H1 (cell line): ENCODE measurements at places on chromosomes 5 and 9. TPM values are rescaled to one million over a fixed set of nuclear protein-coding genes. Genes with fewer than 3 reads are reported as not detected.

DNA sequence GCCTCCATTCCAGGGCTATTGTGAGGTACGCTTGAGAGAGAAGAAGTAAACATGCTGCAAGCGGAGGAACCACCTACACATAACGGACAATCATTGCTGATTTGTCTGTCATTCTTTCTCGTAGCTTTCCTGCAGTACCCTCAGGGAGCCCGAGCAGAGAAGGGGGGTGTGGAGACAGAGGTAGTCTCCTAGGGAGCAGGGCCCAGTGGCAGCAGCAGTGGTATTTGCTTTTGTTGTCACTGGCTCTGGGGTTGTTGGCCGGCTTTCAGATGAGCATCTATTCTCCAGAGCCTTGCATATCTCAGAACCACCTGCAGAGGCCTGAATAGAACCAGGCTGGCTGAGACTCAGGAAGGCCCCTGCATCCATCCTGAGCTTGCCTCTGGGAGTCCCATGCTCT lies 19.9 kb downstream of the ENHO start:
- DNase-seq = no peak

GRCh38 chr5:95784514-95785302 lies 37.8 kb downstream of the GLRX start:
- DNase-seq = no peak

DNA sequence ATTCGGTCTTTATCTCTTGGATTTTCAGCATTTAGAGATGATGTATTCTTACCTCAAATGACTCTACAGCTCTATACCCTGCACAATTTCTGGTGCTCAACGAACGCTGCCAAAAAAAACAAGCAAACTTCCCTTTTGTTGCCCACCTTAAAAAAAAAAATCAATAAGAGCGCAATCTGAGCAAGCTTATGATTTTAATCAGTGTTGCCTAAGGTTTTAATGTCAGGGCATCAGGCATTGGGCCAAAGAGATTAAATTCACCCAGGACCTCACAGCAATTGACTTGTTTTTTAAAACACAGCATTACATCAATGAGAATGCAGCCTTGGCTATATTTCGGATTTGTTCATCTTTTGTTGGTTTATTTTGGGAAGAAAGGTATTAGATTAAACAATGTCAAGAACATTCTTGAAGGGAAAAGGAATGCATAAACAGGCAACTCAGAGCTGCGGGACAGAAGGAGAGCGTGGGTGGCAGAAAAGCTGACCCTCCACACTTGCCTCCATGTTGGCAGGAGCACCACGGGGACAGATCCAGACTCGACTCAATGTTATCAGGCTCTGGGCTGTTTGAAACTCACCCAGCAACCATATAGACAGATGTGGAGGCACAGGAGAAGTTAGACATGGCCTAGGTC lies 127.5 kb upstream of the DAPK1 start:
- DNase-seq = no peak

DNA sequence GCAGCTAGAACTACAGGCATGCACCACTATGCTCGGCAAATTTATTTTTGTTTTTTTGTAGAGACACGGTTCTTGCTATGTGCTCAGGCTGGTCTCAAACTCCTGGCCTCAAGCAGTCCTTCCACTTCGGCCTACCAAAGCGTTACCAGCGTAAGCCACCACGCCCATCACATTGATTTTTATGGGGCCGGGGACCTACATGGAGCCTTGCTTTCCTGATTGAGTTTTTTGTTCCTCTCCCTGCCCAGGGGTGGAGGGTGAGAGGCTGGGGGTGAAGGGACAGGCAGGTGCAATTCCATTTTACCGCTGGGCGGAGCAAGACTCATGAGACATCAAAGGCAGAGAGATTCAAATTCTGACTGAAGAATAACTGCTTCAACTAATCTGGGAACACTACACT lies 1.9 kb downstream of the ALDH1B1 start:
- DNase-seq = no peak

GRCh38 chr5:179472641-179473040 lies 77.7 kb upstream of the RUFY1 start:
- DNase-seq = no peak

GRCh38 chr9:127838375-127839078 lies 15.9 kb downstream of the ENG start:
- DNase-seq = no peak

- no peak for DNase-seq
Observed at GRCh38 chr9:84785792-84786547, 116.4 kb downstream of the NTRK2 start.

- DNase-seq = no peak
Observed at GRCh38 chr5:72822944-72823343, 6.5 kb downstream of the TNPO1 start.

GRCh38 chr9:34688329-34689115 lies 2.6 kb downstream of the CCL19 start:
- DNase-seq = no peak

DNA sequence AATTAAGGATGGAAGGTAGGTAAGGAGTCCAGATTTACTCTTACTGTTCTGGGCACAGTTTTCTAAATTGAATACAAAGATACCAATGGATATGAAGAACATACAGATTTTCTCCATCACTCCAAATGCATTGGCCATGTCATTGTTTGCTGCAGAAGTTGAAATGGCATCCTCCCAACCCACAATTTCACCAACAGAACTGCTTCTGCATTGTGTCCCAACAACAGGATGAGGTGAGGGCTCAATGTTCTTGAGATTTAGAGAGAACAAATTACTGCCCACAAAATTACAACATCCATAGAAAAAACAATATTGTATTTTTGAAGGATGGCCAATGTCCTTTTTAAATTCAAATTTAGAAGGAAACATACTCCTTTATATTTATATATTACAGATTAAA lies 88.9 kb downstream of the NUDT12 start:
- DNase-seq = no peak

GRCh38 chr5:80672140-80672736 lies 17.5 kb upstream of the DHFR start:
- no peak for DNase-seq

GRCh38 chr9:92770360-92770995 lies 5.8 kb upstream of the BICD2 start:
- no peak for DNase-seq

- DNase-seq = no peak
Observed at GRCh38 chr5:42021923-42022322, 96.8 kb downstream of the FBXO4 start.

DNA sequence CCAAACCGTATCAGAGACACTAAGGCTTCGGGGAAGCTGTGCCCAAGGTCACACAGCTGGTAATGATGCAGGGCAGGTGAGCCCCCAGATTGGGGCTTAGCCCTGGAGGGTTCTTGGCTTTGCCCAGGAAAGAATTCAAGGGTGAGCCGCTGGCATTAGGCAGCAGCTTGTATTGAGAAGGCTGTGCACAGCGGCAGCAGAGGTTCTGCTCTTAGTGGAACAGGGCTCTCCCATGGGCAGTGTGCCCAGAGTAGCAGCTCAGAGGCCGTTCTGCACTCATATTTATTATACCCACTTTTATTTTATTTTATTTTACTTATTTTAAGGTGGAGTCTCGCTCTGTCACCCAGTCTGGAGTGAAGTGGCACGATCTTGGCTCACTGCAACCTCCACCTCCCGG lies 85.8 kb upstream of the IER5L start:
- DNase-seq = no peak

DNA sequence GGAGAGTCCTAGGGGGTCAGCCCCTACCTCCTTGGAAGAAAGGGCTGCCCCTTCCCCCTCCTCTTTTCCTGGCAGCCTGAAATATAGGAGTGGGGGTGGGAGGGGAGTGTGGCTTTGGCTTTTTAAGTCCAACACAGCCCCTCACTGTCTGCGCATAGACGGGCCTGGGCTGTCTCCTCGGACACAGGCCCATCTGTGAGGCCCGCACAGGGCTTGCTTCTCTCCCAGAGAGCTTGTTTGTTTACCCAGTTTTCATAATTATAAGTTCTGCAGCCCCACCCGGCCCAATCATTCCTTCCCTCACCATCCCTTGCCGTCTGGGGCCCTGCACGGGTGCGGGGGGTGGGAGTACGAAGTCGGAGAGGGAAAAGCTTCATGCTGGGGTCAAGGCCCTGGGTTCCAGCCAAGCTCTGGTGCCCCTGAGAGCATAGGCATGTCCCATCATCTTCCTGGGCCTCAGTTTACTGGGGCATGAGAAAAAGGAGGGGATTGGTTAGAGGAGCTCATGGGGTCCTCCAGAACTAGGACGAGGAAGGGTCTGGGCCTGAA lies 54.0 kb upstream of the STXBP1 start:
- DNase-seq = no peak

DNA sequence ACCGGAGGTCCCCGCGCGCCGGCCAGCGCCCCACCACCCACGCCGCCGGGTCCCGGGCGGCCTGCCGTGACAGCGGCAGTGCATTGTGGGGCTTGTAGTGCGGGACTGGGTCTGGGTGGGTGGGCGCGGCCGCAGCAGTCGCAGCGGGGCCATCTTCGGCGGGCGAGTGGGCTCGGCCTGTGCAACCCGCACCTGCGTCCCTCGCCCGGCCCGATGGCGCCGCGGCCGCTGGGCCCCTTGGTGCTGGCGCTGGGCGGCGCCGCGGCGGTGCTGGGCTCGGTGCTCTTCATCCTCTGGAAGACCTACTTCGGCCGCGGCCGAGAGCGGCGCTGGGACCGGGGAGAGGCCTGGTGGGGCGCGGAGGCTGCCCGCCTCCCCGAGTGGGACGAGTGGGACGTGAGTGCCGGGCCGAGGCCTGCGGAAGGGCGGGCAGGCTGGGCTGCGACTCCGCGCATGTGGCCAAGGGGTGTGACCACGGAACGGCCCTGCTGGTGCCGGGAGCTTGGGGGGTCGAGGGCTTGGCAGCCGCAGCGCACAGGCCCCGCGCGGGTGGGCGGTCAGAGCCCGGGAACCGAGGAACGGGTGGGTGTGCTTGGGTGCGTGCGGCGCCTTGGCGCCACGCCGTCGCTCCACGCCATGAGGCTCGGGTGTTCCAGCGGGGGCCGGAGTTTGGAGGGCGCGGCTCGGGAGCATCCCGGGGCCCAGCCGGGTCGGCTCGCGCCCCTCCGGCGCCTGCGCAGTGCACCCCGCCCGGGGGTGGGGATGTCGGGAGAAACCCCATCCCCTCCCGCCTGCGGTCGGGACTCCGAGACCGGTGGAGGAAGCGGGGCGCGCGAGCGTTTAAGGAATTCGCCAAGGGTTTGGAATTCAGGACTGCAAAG lies at the start of gene ARL10:
TSS of gene ARL10 (plus strand) at position 137 of the 881 bp plus-strand sequence. CDS start at position 214, 77 bp downstream.
- no peak for DNase-seq

DNA sequence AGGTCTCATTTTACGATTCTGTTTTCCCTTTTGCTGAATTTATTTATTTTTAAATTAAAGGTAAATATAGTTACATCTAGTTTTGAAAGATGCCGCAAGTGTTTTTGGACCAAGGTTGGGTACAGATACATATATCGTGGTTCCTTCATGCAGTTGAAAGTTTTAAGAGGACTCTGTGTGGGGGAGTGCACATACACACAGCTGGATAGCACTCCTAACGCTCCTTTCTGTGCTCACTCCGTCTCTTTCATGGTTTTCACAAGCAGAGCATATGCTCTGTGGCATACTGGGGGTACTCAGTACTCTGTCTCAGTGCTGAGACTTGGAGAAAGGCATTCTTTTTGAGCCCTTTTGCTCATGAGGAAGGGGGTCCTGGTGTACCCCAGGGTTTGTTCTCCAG lies 307.5 kb downstream of the DOCK8 start:
- no peak for DNase-seq

- no peak for DNase-seq
Observed at GRCh38 chr5:96712100-96712746, 50.0 kb downstream of the CAST start.

DNA sequence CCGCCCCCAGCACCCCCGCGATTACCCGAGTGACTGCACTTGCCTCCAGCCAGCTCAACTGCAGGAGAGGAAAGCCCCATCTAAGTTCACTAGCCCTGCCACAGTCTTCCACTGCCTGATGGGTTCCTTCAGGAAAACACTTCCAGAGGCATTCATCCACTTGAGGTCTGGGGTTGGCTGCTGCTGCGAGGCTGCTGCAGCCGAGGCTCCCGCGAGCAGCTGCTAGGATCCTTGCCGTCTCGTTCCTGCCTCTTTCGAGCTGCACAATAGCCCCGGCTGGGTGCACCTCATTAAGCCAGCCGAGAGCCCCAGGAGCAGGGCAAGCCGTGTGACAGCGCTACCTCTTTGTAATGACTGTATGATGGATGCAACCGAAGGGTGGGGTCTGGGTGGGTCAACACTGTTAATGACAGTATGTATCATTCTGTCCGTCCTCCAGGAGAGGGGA lies 24.2 kb upstream of the ELAVL2 start:
- peak; percentile 61 for DNase-seq

DNA sequence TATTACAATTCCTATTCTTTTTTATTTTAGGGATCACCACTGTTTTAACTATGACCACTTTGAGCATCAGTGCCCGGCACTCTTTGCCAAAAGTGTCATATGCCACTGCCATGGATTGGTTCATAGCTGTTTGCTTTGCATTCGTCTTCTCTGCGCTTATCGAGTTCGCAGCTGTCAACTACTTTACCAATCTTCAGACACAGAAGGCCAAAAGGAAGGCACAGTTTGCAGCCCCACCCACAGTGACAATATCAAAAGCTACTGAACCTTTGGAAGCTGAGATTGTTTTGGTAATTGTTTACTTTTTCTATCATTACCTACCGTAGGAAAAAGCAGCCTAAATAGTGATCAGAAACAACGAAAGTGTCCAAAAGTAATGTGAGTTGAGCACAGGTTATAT lies 6.4 kb downstream of the GABRA6 start:
- DNase-seq = no peak

- no peak for DNase-seq
Observed at GRCh38 chr5:59065554-59065953, 482.7 kb downstream of the RAB3C start.

- no peak for DNase-seq
Observed at GRCh38 chr9:72954431-72955125, 1.7 kb upstream of the ALDH1A1 start.

DNA sequence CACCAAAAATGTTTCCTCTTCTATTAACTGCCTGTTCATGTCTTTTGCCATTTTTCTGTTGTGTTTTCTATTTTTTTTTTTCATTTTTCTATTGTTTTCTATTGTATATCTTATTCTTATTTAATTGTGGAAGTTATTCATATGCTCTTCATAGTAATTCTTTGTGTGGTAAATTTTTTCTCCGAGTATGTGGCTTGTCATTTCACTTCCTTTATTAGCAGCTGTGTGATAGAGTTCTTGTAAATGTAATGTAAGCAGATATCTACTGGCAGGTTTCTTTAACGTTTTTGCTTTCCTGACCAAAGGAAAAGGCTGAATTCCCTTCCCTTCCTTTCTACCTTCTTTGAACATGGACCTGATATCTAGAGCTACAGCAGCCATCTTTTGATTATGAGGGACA lies 5.8 kb upstream of the PLPP1 start:
- DNase-seq = no peak

DNA sequence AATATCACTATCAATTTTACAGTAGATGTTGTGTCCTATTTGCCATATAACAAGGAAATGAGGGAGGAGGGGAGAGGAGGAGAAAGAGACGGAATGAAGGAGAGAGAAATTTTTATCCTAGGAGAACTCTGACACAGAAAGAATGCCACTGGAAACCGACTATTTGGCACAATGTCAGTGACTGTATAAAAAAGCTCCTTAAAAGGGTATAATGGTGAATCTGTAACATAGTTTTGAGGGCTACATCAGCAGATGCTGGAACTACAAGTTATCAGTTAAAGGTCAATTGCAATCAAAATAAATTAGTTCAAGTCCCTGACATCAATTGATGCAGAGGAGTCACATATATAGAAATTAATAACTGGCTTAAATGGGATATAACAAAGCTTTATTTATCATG lies 5.7 kb downstream of the EDIL3 start:
- no peak for DNase-seq

- DNase-seq = no peak
Observed at GRCh38 chr9:16869131-16869881, 1.2 kb downstream of the BNC2 start.

The IFNA13 gene
- total RNA-seq = not detected in 2 replicates

The CCNI2 gene
- total RNA-seq = 1.4 TPM in 2 replicates

The CKMT2 gene
- 1.2 and 2.4 TPM in 2 replicates for total RNA-seq

The C5orf58 gene
- total RNA-seq = 1.4 and 1.6 TPM in 2 replicates

The ZNF454 gene
- total RNA-seq = 0.88 and 1.2 TPM in 2 replicates

The SLCO6A1 gene
- total RNA-seq = 0.54 and 0.56 TPM in 2 replicates

The SHROOM1 gene
- 5.2 and 5.7 TPM in 2 replicates for total RNA-seq
